ENCODE measurements at places on chromosomes 2 and 18.

GRCh38 chr2:47345590-47345924 is 57.4 kb upstream of the MSH2 start:
- DNase-seq = no peak

- no peak for DNase-seq
Observed at GRCh38 chr2:198873503-198874471, 584.0 kb downstream of the SATB2 start.

- no peak for DNase-seq
Observed at GRCh38 chr2:26687328-26687727, 5.2 kb upstream of the KCNK3 start.

DNA sequence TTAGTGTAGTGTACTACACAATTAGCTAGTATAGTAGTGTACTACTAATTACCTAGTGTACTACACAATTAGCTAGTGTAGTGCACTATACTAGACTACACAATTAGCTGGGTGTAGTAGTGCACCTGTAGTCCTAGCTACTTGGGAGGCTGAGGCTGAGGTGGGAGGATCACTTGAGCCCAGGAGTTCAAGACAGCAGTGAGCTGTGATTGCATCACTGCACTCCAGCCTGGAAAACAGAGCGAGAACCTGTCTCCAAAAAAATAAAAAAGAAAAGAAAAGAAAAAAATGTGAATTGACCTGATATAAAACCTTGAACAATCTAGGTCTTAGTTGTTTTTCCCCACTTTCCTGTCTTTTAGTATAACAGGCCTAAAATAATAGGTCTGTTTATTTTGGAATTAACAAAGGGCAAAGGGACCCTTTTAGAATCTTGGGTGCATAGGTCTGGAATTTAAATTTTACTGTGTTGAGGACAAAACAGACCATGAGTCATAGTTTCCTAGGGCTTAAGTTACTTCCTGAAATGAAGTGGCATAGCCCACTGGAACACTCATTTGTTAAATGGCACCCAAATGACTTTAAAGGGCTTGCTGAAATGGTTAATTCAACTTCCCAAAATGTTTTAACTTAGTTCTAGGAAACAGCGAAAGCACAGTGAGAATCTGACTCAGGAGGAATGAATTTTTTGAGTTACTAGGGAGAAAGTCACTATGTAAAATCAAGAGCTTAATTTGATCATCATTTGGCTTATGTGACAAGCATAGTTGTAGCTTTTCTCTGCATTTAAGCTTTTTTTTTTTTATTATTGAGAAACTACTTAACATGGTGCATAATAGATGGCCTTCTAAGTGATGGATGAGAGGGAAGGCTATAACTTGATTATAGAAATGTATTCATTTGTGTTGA is 50.7 kb upstream of the ARL5A start:
- no peak for DNase-seq

All from vagina (tissue), 2 donors.